HL-60 (cell line): ENCODE measurements at places on chromosomes 7 and 10.

GRCh38 chr10:82914655-82915136, 1039.7 kb downstream of the NRG3 start:
- no peak for DNase-seq

DNA sequence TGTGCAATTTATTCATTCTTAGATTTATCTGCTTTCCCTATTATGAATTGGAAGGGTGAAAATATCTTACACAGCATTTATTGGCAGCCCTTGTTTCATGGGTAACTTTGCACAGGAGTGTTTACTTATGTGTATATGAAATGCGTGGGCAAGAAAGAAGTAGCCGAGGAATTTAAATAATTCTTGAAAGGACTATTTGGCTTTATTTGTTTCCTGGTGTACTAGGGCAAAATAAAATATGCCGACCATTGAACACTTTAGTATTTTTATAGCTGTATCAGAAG, 93.7 kb downstream of the ARID5B start:
- DNase-seq: no peak

GRCh38 chr7:133556553-133556952, 303.7 kb downstream of the EXOC4 start:
- no peak for DNase-seq

- no peak for DNase-seq
Observed at GRCh38 chr10:133275684-133276092, 980 bp downstream of the ADAM8 start.

GRCh38 chr10:34607894-34608293, 207.2 kb downstream of the PARD3 start:
- no peak for DNase-seq

GRCh38 chr7:30226614-30227268, 57.7 kb upstream of the ZNRF2 start:
- no peak for DNase-seq

- no peak for DNase-seq
Observed at GRCh38 chr10:92239151-92239599, 51.7 kb downstream of the CPEB3 start.

- DNase-seq: no peak
Observed at GRCh38 chr10:88478256-88478655, 104.9 kb downstream of the RNLS start.

DNA sequence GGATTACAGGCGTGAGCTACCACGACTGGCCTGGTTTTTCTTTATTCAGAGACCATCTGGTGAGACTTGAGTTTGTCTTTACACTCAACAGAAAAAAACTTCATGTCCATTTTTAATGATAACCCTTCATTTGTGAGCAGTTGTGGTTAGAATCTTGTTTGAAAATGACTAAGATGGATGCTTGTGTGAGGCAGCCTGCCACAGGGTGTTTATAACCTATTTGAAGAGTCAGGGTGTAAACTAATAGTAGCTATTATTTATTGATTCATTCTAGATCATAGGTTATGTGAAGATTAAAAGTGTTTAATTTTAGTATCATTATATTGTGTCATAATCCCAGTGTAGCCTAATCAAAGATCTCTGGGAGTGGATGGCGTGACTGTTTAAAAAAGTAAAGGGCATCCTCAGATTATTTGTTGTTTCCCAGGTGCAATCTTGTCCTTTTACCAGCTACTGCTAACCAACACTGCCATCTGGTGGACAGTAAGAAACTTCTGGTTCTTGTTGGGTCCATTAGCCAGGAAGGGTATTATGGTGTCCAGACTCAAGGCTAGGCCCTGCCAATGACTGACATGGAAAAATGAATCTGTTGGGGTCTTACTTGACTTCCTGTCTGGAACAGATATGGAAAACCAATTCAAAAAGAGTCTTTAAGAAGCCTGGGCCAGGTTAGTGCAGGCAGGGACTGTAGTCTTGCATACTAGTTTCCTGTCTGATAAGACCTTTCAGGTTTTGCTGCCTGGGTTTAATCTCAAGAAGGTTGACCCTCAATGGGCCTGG, 24.9 kb downstream of the NRBF2 start:
- peak; percentile 50 for DNase-seq

- no peak for DNase-seq
Observed at GRCh38 chr7:130996833-130997231, 262.8 kb upstream of the KLF14 start.

DNA sequence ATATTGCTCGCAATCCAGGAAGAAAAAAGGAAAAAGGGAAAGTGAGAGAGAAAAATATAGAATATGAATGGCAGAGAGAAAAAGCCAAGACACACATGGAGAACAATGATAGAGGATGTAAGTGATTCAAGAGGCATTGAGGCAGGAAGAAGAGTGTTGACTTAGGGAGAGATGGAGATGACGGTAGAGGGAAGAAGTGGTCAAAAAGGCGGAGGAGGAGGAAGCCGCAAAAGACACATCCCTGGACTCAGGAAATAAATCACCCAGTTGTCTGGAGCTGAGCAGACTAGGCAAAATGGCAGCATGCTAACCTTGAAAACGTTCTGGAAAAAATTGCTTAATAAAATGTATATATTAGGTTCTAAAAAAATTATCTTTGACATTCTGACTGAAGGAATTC, 17.7 kb upstream of the GPR37 start:
- DNase-seq: no peak

DNA sequence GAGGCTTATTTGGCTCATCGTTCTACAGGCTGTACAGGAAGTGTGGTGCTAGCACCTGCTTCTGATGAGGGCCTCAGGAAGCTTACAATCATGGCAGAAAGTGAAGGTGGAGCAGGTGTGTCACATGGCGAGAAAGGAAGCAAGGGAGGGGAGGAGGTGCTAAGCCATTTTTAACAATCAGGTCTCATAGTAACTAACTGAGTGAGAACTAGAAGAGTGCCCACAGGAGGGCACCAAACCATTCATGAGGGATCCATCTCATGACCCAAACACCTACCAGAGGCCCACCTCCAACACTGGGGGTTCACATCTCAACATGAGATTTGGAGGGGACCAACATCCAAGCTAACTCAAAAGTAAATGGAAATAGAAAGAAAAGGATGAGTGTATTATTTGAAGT, 78.1 kb downstream of the CXCL12 start:
- no peak for DNase-seq

- DNase-seq: no peak
Observed at GRCh38 chr7:109694149-109695071, 1124.7 kb downstream of the DNAJB9 start.

DNA sequence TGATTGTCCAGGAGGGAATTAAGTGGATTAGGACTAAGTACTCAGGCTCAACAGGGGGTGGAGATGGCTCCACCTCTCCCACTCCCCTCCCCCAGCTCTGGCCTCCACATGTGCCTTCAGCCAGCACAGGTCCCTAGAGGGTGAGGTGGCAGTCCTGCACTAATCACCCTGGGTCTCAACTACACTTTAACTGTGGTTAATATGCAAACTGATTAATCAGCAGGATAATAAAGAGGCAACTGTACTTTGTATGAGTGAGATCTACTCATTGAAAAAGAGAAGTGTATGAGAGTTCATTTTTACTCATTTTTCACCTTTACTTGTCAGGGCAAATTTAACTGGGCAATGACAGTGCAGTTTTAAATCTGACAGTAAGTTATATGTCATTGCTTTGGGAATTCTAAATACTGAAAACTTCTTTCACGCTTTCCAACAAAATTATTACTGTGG, 223.8 kb upstream of the CCDC6 start:
- DNase-seq: no peak

DNA sequence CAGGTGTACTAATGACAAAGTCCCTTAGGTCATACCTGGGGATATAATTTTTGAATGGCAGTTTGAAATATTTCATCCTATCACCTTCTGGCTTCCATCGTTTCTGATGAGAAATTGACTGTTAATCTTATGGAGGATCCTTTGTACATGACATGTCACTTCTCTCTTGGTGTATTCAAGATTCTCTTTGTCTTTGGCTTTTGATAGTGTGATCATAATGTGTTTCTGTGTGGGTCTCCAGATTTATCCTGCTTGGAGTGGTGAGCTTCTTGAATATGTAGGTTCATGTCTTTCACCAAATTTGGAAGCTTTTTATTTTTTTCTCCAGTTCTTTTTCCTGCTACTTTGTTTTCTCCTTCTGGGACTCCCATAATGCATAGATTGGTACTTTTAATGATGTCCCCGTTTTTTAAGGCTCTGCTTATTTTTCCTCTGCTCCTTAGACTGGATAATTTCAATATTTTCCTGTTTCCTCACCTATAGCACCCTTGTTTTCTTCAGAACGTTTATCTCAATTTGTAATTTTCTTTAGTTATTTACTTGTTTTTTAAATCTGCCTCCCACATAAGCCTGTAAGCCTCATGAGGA, 4.4 kb downstream of the RBM33 start:
- DNase-seq: no peak

DNA sequence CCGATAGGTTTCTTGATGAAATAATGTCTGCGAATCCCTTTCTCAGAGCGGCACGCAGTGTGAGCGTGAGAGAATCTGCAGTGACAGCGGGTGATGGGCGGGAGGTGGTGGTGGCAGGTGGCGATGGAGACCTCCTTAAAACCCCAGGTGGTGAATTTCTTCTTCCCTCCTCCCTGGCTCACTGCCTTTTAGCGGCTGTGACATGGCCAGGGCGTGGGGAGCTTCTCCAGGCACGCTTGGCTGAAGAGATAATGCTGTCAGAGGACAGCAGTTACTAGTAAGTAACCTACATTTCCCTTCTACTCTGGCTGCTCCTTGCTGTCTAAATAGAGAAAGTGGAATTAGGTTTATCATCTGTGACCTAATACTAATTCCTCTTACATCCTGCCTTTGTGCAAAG, 141.4 kb upstream of the INSYN2A start:
- no peak for DNase-seq

GRCh38 chr10:34768261-34768971, 46.7 kb downstream of the PARD3 start:
- DNase-seq: no peak

DNA sequence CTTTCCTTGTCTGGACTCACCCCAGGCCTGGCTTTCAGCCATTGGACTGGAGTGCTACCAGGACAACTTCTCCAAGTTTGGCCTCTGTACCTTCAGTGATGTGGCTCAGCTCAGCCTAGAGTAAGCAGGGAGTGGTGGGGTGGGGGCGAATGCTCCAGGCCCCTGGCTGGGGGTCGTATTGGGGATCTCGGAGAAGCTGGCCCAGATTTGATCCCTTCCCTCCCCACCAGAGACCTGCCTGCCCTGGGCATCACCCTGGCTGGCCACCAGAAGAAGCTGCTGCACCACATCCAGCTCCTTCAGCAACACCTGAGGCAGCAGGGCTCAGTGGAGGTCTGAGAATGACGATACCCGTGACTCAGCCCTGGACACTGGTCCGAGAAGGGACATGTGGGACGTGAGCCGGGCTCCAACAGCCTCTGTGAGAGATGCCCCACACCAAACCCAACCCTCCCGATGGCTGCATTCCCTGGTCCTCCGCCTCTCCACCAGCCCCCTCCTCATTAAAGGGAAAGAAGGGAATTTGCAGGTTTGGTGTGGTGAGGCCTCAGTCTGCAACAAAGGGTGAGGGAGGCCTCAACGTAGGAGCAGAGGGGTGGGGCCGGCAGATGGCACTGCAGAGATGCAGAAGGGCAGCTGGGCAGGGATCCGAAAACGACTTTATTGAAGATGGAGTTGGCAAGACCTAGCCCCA, 14.8 kb downstream of the TRPV6 start:
- DNase-seq: no peak
